NCI-H774 (cell line): ENCODE measurements at places on chromosomes 7 and 10.

GRCh38 chr10:47104786-47105385 is 193.7 kb downstream of the PTPN20 start:
- DNase-seq: no peak

DNA sequence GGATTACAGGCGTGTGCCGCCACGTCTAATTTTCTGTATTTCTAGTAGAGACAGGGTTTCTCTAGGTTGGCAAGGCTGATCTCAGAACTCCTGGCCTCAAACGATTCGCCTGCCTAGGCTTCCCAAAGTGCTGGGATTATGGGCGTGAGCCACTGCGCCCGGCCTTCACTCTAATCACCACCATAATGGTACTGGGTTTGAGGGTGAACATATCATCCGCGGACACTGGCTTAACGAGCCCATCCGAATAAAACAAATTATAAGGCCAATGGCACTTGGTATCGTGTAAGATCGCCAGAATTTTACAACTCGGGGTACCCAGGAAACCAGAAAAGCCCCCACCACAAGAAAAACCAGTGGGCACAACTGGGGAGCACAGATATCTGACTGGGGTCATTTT is 580 bp downstream of the FAM200A start:
- DNase-seq: no peak

DNA sequence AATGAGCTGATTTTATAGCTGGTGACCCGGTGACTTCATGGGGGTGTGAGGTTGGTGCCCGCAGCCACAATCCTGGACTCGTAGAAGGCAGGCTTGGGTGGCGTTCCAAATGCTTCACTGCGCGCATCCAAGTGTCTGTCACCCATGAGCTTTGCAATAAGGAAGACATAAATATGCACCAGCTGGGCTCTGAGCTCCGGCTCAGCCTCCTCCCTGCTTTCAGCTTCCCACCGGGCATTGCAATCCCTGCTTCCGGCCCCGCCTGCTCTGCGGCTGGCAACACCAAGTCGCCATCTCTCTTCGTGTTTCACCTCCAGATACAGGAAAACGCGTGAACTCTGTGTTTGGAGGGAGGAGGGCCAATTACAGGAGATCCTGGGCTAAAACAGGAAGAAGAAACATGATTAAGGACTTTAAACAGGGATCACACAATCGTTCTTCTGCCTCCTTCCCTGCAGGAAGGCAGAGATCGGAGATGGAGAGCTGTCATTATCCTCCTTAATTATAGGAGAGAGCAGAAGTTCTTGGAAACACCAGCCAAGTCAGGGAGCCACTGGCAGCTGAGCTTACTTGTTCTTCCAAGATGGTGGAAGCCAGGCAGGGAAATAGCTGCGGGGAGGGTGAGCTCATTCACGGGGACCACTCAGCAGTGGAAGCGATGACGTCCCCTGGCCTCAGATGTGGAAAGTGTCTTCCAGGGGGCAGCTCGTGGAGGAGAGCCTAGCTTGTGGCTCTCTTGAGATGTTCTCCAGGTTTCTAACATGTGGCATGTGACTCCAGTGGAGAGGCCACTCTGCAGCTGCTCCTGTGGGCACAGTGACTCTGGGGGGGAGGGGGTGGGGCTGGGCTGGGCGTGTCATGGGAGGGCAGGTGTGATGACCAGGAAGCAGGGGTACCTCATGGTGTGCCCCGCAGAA is 134.9 kb downstream of the CAMK1D start:
- DNase-seq: peak; percentile 63

DNA sequence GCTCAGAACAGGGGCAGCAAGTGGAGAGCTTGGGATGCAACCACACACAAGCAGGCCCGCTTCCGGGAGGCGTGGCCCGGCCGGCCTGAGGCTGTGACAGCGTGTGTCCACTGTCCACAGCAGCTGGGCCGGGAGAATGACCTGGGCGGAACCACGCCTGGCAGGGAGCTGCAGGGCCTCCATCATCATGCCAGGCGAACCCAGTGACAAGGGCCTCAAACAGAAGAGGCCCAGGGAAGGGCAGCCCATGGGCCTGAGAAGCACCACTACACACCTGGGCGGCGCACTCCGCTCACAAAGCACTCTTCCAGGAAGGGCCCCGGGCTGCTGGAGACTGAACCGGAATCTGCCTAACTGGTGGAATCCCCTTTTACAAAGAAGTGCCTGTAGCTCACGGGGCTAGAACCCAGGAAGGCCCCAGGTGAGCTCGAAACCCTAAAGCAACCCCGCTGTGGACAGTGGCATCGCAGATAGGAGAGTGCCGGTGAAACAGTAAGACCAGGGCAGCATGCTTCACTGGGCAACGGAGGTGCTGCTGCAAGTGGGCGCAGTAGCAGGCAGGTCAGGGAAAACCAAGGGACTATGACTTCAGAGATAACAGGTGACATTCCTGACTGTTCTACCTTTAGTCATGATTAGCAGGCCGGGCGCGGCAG is 66.0 kb downstream of the MAD1L1 start:
- no peak for DNase-seq

- no peak for DNase-seq
These were observed 4.8 kb downstream of the ANK3 start for GRCh38 chr10:60384708-60385398.

DNA sequence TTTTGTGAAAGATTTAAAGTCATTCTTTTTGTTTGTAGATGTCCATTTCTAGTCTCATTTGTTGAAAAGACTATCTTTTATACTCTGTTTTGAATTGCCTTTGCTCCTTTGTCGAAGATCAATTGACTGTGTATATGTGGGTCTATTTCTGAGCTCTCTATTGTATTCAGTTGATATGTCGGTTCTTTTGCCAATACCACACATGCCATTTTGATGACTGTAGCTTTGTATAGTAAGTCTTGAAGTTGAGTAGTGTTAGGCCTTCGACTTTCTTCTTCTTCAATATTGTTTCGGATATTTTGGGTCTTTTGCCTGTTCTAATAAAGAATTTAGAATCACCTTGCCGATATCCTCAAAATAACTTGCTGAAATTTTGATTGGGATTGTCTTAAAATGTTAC is 104.5 kb downstream of the CCSER2 start:
- no peak for DNase-seq

GRCh38 chr10:26837139-26837538 is 23.6 kb downstream of the ABI1 start:
- DNase-seq: no peak

DNA sequence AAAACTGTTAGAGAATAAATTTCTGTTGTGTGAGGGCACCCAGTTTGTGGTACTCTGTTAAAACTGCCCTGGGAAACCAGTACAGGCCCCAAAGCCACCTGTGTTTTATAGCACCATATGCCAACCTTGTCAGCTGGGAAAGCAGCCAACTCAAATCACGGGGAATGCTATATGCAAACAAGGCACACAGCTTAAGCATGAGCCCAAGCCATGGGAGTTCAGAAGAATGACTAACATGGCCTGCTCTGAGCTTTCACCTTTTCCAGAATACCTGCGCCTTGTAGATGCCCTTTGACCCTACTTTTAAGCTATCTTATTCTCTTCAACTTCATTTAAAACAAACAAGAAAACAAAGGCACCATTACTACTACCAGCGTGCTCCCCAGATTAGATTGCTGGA is 5.5 kb upstream of the SLC25A13 start:
- peak; percentile 71 for DNase-seq

DNA sequence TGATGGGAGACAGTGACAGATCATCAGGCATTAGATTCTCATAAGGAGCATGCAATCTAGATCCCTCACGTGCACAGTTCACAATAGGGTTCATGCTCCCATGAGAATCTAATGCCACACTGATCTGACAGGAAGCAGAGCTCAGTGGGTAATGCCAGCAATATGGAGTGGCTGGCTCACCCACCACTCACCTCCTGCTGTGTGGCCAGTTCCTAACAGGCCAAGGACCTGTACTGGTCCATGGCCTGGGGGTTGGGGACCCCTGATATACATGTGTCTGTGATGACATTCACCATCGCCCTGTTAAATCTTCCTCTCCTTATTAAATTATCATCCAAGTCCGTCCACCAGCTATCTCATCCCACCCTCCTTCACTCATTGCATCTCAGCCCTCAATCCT is 118.4 kb downstream of the TEX36 start:
- DNase-seq: no peak

DNA sequence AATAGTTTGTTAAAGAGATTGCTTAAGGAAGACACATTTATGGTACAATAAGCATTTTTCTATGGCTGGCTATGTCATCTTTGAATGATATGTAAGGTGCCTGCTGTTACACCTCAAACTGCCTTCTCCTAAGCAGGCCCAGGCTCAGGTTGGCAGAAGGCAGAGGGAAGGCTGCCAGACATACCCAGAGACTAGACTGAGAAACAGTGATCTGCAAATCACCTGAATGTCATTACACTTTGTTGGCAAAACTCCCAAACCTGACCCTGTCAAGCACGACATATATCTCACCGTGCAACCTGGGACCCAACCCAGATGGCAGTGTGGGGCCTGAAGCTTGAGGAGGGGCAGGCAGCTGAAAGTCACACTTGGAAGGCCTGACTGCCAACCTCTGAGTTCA is 136.6 kb upstream of the TARP start:
- no peak for DNase-seq

DNA sequence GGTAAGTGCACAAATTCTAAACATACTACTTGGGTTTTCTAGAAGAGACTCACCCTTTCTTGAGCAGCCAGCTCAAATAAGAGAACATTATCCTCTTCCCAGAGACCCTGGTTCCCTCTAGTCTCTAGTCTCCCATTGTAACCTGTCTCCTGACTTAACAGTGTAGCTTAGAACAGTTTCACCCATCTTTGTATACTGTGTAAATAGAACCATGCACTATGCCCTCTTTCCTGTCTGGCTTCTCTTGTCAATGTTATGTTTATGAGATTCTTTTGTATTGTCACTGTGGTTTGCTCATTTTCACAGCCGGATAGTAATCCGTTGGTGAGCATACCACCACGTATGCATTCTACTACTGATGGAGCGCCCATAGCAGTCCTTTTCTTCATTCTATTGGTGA is 227.4 kb upstream of the PLPP4 start:
- no peak for DNase-seq

DNA sequence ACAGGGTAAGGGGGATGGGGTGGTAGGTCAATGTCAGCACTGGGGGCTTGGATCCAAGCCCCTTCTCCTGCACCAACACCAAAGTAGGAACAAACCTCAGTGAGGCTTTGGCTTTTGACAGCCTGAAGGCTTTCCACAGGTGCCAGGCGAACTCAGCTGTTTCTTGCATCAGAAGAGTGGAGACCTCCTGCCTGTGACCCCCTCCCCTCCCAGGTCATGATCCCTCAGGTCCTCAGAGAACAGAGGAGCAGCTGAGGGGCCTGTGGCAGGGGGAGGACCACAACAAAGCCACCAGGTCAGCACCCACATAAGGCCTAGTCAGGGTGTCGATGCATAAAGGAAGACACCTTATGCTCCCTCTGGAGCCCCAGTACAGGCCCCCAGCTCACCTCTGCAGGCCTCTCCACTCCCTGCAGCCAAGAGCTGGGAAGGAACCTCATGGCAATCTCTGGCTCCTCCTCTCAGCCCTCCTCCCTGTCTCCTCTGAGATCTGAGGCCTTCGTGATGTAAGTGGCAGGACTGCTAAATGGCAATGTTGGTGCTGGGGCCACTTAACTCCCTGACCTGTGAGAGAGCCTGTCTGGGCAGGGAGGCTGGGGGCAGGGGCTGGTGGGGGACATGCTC is 19.1 kb upstream of the PRRT4 start:
- no peak for DNase-seq

- DNase-seq: no peak
These were observed 66.8 kb upstream of the SEPHS1 start for GRCh38 chr10:13414855-13415254.

- DNase-seq: no peak
These were observed 12.4 kb downstream of the ARL3 start for GRCh38 chr10:102701796-102702195.

- DNase-seq: no peak
These were observed 13.2 kb downstream of the STAM start for GRCh38 chr10:17657103-17657500.

- peak; percentile 73 for DNase-seq
These were observed 281.2 kb downstream of the SKAP2 start for GRCh38 chr7:26583094-26583648.

GRCh38 chr7:33388332-33388731 is 259.0 kb downstream of the BBS9 start:
- no peak for DNase-seq

- no peak for DNase-seq
These were observed 50.9 kb downstream of the GALNT11 start for GRCh38 chr7:152076324-152076821.

DNA sequence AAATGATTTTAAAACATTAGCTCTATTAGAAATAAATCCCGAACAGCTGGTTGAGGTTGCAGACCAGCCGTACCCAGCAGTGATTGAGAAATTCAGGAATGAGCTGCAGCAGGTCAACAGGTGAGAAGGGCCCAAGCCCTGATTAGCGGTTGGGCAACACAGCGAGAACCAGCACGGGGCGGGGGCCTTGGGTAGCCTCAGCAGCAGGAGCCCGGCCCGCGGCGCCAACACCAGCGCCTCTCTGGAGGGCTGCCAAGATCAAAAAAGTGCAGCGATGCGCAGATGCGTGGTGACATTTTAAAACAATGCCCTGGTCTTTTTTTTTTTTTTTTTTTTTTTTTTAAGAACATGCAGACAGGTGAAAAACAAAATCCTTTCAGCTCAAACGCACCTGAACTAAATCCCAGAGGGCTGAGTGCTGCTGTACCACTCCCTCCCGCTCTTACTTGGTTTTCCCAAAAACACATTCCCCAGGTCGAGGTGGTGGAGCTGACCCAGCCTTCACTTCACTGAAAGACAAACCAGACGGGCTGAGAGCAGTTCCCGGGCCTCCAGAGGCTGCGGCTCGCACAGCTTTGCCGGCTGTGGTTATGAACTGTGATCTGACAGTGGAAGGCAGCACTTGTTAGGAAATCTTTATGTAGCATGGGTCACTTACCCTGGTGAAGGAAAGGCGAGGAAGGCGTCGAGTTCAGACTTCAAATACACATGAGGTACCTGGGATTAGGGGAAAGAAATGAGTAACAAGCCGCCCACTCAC is 579.4 kb downstream of the SDK1 start:
- no peak for DNase-seq

DNA sequence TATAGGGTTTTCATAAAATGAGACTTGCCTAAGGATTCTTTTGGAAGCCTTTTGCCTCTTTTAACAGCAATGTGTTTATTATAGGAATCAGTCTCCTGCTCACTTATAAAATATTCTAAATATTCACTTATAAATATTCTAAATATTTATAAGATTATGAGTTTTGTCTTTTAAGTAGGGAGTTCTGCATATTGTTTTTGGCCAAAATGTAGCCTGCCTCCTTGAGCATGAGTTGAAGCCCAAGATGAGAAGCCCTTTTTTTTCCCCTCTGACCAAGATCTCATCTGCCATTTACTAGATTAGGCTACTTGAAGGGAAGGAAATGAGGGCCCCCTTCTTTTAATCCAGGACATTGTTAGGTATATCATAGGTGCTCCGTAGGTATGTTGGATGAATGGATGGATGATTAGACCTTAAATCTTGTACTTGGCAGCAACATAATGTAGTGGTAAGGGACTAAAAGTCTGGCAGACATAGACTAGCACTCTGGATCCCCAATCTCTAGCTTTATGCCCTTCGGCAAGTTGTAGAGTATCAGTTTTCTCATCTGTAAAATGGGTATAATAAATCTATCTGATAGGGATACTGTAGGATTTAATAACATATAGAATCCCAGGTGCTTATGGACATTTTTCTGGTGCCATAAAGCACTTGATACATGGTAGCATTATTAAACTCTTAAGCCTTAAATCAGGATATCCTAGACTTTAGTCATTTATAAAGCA is 59.1 kb downstream of the ARID5B start:
- DNase-seq: no peak
